ENCODE measurements at places on chromosomes 5 and 9.

- no peak for DNase-seq
Observed at GRCh38 chr9:94611638-94612068, 18.0 kb upstream of the FBP2 start.

DNA sequence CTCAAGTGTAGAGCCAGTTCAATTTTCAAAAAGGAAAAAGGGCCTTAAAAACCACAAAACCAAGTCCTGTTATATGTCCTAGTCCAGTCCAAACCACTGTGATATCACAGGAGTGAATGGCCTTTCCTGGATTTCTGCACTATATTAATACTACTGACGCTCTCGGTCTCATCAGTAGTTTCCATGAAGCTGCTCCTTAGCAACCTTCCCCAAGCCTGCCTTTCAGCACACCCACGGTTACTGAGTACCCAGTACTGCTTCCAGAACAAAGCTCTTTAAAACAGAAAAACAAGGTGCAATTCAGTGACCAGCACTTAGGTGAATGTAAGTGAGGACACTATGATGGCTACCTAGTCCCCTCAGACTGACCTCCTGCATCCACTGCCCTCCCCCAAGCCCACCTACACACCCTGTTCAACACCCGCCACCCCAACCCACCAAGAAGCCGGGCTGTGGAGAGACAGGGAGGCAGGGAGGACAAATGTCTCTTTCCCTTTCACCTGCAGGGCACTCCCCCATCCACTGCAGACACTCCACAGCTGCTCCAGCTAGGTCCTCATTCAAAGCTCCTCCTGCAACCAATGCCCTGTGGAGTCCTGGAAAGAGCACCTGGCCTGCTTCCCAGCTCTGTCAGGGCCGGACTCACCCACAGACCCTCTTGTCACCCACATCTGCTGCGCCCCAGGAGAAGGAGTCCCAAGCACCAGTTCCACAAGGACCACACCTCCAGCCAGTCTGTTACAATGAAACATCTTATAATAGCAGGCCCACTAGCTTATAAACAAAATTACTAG is 25.9 kb downstream of the PSMB7 start:
- no peak for DNase-seq

DNA sequence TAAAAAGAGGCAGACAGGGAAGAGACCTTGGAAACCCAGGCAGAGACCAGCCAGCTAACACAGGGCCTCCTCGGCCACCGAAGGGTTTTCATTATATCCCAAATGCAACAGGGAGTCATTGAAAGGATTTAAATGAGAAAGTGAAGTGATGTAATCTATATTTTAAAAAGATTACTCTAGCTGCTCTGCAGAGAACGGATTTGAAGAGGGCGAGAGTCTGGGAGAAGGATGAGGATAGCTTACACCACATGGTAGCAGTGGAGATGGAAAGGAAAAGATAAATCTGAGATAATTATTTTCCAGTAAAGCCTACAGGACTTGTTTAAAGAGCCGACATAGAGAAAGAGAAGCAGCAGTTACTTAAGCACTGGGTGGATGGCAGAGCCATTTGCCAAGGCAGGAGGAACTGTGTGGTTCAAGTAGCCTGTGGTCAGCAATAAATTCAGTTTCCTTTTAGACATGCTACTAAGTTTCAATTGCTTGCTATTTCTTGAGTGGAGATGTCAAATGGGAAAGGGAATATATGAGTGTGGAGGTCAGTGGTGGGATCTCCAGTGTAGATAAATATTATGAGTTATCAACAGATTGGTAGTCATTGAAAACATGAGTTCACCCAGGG is 9.3 kb downstream of the FBN2 start:
- DNase-seq = no peak

DNA sequence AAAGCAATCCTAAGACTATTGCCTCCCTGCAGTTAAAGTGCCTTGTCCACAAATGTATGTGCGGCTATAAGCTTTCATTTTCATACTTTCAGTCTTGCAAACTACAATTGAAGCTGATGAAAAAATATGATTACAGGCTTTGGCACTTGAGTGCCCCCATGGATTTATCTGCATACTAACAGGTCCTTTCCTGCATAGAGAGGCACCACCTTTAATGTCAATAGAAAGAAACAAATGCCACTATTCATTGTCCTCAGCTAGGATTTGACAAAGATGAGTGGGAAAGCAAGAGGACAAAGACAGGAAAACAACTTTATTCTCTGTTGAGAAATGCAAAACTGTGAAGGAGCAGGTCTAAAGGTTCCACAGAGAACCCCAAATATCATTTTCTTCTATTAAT is 125.7 kb upstream of the PTGER4 start:
- DNase-seq = no peak

DNA sequence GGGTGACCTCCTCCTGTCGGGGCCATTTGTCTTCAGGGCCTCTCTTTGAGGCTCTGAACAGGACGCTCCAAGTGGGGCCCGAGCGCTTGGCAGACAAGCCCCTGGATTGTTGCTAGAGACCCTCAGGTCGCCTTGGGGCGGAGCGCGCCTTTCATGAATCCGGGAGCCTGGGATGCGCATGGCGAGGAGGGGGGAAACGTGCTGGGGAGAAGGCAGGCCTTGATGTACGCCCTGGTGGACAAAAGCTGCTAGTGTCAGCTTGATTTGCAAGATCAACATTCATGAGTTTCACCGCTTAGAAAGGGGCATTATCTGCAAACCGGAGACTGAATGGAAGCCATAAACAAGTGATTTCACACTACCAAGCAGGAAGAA is 226.3 kb downstream of the SMARCA2 start:
- no peak for DNase-seq
